GM03348 (cell line): ENCODE measurements at places on chromosomes 6 and 20.

- DNase-seq: no peak
Observed at GRCh38 chr6:1708122-1708521, 98.4 kb downstream of the FOXC1 start.

- no peak for DNase-seq
Observed at GRCh38 chr6:147514831-147515230, 6.3 kb downstream of the SAMD5 start.

DNA sequence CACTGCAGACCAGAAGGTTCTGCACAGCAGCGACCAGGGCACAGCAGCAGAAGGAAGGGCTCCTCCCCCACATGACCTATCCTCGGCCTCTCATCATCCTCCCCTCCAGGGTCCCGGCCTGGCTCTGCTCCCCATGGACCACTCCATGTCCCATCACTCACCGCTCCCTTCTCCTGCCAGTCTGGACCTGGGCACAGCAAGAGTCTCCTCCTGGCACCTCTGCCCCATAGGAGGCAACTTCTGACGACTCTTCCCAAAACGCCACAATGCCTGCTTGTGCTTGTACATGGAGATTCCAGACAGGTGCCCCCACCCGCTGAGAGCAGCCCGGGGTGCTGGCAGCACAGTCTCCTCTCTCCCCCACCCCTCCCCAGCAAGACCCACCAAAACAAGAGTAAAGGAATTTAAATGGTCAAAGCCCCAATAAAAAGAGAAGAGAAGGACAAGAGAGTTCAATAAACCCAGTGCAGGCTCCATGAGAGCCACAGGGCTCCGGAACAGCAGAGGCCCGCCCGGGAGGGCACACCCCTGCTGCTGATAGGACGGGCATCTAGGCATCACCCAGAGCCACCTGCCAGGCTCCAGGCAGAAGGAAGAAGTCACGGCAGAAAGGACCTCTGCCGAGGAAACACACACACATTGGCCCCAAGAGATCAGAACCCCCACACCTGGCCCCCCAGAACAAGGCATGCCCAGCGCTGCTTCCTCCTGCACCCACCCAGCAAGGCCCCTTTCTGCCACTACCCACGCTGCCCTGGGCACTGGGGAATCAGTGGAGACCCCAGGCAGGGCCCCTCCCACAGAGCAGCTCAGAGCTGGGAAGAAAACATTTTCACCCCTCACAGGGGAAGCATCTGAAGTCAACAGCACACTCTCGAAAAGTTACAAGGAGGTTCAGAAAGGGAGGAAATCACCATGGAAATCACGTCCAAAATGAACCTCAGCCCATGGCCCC, 15.2 kb downstream of the TAF4 start:
- no peak for DNase-seq

DNA sequence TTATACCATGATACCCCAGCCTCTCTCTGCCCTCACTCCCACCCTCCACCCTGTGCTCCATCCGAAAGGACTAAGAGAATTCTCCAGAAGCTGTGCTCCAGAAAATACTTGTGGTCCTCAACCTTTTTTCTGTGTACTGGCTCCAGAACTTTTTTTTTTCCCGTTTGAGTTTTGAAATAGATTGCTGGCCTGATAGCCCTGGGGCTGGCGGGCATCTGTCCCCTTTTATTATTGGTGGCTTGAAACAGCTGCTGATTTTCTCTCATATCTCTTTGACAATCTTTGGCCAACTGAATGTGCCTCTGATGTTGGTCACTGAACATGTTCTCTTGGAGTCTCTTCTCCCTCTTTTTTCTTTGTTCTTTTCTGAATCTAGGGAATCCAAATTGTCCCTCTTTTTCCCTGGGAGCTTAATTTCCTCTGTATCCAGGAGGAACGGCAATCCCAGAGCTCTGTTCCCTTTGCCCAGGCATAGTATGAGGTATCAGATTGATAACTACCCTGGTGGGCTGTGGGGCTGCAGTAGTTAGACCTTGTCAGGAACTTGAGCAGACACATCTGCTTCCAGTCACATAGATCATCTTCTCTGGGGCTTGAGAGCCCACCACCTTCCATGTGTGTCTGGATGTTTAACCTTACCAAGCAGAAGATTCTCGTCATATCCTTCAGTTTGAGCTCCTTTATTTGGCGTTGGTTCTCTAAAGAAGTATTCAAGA, 1.6 kb downstream of the PPARD start:
- DNase-seq: peak; percentile 16

GRCh38 chr6:74899416-74899815, 306.4 kb downstream of the COL12A1 start:
- no peak for DNase-seq

- DNase-seq: peak; percentile 8
Observed at GRCh38 chr6:16388488-16388887, 150.1 kb downstream of the GMPR start.

GRCh38 chr20:10616212-10616611, 57.6 kb downstream of the JAG1 start:
- no peak for DNase-seq

- no peak for DNase-seq
Observed at GRCh38 chr6:112501705-112502104, 154.6 kb downstream of the RFPL4B start.

GRCh38 chr20:51563486-51564332, 21.2 kb upstream of the NFATC2 start:
- peak; percentile 74 for DNase-seq

- DNase-seq: no peak
Observed at GRCh38 chr6:66926060-66926459, 1219.0 kb upstream of the EYS start.

- DNase-seq: no peak
Observed at GRCh38 chr6:84329516-84329915, 102.1 kb upstream of the CEP162 start.

DNA sequence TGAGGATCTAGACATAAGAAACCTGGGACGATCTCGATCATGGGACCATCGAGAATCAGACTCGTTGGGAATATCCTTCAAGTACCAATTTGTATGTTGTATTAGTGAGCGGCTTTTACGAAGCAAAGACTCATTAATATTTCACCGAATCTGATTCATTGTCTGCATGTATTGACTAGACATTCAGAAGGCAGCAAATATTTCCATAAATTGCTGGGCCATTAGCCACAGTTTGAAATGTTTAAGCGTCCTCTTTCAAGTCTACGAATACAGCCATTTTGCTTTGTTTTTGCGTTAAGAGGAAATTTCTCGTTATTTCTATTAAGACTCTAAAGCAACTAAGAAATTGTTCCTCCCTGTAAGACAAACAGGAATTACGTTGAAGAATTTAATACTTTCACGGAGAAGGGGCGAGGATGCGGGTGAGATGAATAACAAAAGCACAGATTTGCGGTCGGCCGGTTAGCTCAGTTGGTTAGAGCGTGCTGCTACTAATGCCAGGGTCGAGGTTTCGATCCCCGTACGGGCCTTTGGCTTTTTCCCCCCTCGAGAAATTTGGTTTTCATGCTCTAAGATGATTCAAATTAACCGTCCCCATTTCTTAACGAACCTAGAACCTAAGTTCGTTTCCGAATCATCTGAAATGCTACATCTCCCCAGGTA, 18.5 kb downstream of the POM121L2 start:
- peak; percentile 41 for DNase-seq

DNA sequence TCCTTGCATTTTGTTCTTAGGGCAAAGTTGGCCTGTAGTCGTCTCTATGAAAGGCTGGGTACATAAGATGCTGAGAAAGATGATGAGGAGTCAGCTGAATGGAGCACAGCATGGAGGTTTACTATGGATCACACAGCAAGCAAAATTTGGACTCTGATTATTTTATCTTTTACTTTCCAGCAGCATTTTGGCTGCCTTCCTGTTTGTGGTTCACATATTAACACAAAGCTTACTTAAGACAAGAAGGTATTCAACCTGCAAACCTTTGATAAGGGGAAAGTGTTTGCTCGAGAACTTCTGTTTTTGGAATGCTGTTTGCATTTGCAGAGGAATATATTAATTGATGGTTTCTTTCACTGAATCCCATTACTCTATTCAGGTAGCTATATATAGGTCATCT, 103.1 kb upstream of the ENPP5 start:
- DNase-seq: no peak

DNA sequence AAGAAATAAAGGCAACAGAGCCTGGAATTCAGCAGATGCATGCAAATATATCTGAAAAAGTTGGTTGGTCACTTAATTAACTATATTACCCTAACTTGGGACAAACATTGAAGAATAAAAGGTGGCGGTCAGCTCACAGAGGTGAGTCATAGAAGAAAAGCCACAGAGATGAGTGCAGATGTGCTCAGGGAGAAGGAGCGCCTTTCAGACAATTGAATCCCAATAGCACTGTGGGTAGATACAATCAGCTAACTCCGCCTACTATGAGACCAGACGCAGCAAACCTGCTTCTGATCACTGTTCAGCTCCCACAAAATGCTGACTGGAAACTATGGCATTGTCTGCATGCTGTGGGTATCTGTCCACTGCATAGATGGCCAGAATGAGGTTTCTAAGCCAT, 447.8 kb downstream of the PTPRT start:
- DNase-seq: no peak

- DNase-seq: peak; percentile 73
Observed at GRCh38 chr6:6723921-6724538, 135.5 kb downstream of the LY86 start.
